ENCODE measurements at places on chromosomes 6 and 20.

DNA sequence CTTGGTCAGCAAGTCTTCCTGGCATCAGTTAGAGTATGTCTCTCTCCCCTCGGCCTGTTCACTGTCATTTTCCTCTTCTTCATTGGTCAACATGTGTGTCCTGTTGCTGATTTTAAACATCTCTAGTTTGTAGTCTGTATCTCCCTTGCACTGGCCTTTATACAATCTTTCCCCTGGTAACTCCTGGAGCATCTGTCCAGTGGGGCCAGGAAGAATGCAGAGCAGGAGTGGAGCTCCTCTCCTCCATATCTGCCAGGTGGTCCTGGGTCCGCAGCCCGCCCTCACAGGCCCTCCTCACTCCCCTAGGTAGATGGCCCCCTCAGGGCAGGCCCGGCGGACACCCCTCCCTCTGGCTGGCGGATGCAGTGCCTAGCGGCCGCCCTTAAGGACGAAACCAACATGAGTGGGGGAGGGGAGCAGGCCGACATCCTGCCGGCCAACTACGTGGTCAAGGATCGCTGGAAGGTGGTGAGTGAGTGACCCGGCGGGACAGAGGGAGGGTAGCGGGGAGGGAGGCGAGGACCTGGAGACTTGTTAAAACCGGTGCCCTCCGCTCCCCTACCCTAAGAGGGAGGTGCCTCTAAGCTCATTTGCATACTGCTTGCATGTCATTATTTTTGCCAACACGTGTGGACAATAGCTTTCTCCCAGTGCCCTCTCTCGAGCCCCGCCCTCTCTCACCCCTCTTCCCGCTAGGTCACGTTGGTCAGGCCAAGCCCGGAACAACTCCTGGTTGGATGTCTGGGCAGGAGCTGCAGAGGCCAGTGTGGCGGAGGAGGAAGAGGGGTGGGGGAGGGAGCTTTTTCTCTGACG lies 3.2 kb downstream of the TTBK1 start:
- DNase-seq: no peak

GRCh38 chr6:85472744-85473143 lies 22.9 kb downstream of the NT5E start:
- DNase-seq: no peak

- no peak for DNase-seq
Observed at GRCh38 chr6:120357447-120357846, 976.8 kb downstream of the TBC1D32 start.

- DNase-seq: no peak
Observed at GRCh38 chr20:36498386-36499179, 42.7 kb upstream of the MYL9 start.

DNA sequence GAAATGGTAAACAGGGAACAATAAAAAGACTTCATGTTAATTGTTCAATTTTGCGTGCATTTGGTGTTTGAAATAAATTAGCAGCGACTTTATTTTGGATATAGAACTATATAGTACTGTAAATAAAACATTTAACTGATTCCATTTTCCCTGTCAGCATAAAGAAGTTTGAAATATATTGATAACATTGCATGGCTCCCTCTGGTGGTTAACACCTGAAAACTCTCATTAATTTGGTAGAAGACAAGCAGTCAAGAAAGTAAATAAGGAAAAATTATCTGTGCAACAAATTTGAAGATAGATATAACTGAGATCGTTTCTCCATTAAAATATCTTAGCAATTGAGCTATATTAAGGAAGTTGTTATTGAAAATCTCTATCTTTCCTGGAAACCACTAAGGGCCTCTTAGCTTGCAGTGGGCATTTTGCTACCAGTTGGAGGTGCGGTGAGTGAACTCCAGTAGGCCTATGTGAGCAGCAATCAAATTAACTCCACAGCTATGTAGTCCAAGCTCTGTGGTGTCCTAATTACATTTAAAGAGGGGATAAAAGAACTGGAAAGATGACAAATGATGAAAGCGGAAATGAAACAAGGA lies 435.7 kb upstream of the FKBP1C start:
- no peak for DNase-seq

DNA sequence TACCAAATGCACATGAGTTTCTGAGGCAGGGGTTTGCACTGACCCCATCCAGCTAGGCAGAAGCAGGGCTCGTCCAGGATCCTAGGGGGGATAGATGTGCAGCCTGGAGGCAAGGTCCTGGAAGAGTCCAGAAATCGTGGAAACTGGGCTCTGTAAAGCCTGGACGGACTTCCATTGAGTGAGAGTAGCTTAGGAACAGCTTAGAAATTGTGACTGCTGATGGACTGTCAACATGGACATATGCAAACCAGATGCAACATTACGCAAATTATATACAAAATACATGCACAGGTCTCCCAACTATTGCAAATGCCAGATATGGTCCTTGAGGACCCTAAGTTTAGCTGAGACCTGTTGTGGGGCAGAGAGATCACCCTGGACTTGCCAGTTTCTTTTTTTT lies 4.8 kb upstream of the EMILIN3 start:
- no peak for DNase-seq

DNA sequence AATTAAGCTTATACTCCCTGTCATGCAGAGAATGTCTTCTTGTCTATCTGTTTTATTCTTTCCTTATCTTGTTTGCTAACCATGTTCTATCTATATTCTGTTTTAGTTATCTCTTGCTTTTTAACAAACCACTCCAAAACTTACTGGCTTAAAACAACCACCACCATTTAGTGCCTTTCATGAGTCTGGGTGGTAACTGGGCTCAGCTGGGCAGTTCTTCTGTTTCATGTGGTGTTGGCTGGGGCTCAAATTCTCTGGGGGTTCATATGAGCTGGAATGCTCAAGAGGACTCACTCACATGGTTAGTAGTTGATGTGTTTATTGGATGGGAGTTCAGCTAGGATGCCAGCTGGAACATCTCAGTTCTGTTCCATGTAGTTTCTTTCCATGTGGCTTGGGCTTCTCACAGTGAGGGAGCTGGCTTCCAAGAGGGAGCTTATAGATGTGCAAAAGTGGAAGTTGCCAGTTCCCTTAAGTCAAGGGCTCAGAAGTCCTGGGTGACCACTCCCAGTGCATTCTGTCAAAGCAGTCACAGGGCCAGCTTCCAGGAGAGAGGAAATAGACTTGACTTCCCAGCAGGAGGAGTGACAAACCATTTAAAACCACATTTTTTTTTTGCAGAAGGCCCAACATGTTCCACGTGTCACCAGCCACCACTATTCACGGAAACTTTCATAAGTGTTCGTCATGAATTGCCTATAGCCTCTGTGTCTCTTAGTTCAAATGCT lies 70.4 kb downstream of the PLCB4 start:
- no peak for DNase-seq

GRCh38 chr6:136464874-136465273 lies 85.3 kb downstream of the MAP7 start:
- DNase-seq: no peak

GRCh38 chr20:48785256-48785655 lies 42.5 kb downstream of the PREX1 start:
- no peak for DNase-seq
